ENCODE measurements at places on chromosomes 3 and 15. TPM values are rescaled to one million over a fixed set of nuclear protein-coding genes. Genes with fewer than 3 reads are reported as not detected.

Gene SLC35A5
- 12.8 TPM for total RNA-seq

Gene LRRC3B
- total RNA-seq = 0.74 TPM

Gene KLHL40
- not detected for total RNA-seq

Gene CAND2
- 12.5 TPM for total RNA-seq

Gene IDH3A
- total RNA-seq = 60.2 TPM

Gene ACTRT3
- 1.7 TPM for total RNA-seq

Gene TRIM42
- not detected for total RNA-seq

- no peaks in the 10 kb centered on the region for H3K4me1 ChIP-seq
- H3K27ac ChIP-seq = no peak overlapping the region
- no peak overlapping the region for H3K4me3 ChIP-seq
- H3K27me3 ChIP-seq = no peaks in the 10 kb centered on the region
- DNase-seq = no peak
Observed at GRCh38 chr3:132399054-132399929, 18.0 kb upstream of the DNAJC13 start.

- no peaks in the 10 kb centered on the region for H3K27me3 ChIP-seq
- no peak overlapping the region for H3K27ac ChIP-seq
Observed at GRCh38 chr15:98142572-98142971, 182.1 kb downstream of the ARRDC4 start.

DNA sequence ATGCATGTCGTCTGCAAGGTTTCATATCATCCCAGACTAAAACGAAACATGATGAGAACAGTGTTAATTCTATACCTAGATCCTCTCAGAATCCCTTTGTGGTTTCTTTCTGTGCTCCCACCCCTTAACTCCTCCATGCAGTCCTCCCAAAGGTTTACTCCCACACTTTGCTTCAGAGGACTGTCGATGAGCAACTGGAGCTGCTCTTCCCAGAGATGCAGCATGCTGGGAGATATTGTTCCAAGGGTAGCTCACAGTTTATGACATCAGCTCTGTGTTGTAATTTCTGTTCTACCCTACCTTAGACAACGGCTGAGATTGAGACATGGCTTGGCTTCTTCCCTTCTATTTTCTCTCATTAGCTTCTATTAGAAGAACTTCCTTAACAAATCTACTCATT, 313.0 kb upstream of the COL8A1 start:
- H3K27ac ChIP-seq = no peak overlapping the region
- no peaks in the 10 kb centered on the region for H3K27me3 ChIP-seq
- H3K4me3 ChIP-seq = no peak overlapping the region
- DNase-seq = no peak

DNA sequence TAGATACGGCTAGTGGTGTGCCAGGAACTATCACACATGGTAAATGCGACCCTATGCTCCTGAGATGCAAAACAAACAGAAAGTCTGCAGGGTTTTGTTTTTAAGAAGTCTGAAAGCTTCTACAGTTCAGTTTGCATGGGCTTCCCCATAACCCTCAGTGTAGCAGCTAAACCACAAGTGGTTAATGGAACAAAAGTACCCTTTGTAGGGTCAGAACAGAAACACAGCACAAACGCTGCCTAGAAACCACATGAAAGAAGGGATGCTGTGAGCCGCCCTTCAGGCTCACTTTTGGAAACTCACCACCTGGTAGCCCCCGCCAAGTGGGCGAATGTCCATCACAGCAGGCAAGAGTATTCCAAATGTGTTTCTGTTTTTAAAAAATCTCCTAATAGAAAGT, 46.2 kb downstream of the CTDSPL start:
- no peaks in the 10 kb centered on the region for H3K36me3 ChIP-seq
- no peak for DNase-seq
- H3K4me1 ChIP-seq = peaks cover 52% of the 10 kb centered on the region
- no peak overlapping the region for H3K27ac ChIP-seq

GRCh38 chr3:58116161-58116955, 94.4 kb downstream of the DNASE1L3 start:
- no peak for DNase-seq
- peaks cover 40% of the 10 kb centered on the region for H3K36me3 ChIP-seq
- H3K4me1 ChIP-seq = peaks cover 33% of the 10 kb centered on the region
- no peaks in the 10 kb centered on the region for H3K27me3 ChIP-seq
- H3K27ac ChIP-seq = no peak overlapping the region

- DNase-seq = no peak
- no peak overlapping the region for H3K27ac ChIP-seq
- H3K4me3 ChIP-seq = no peak overlapping the region
- no peaks in the 10 kb centered on the region for H3K4me1 ChIP-seq
Observed at GRCh38 chr3:85783291-85783690, 824.5 kb downstream of the CADM2 start.

GRCh38 chr15:47764666-47765065, 47.4 kb downstream of the SEMA6D start:
- H3K27me3 ChIP-seq = no peaks in the 10 kb centered on the region
- no peak for DNase-seq
- H3K27ac ChIP-seq = no peak overlapping the region
- no peaks in the 10 kb centered on the region for H3K4me1 ChIP-seq

- peaks cover 37% of the 10 kb centered on the region for H3K36me3 ChIP-seq
- H3K27ac ChIP-seq = no peak overlapping the region
- no peaks in the 10 kb centered on the region for H3K27me3 ChIP-seq
- H3K4me3 ChIP-seq = no peak overlapping the region
- DNase-seq = no peak
Observed at GRCh38 chr15:82532383-82532990, 7.8 kb downstream of the RPS17 start.

DNA sequence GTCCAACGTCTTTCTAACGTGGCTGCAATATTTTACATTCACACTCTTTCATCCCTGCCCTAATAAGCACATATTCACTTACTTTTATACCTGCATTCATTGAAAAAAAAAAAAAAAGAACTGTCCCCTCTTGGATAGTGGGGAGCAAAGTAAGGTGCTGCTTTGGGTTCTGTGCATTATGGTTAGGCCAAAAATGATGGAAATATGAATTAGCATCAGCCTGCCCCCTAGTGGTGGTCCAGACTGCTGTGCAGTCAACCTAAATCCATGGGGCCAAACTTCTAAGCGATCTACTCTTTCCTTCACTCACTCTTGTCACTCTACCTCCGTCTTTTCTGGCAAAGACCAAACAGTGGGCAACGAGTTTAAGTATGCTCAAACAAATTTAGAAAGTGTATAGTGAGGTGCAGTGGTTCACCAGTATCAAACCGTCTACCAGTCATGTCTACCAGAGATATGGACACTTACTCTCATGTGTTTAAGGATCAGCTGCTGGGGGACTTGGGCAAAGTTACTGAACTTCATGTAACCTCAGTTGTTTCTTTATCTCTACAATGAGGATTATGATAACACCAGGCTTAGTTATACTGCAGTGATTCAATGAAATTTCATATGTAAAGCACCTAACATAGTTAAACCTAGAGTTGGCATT, 61.5 kb upstream of the GRM7 start:
- no peaks in the 10 kb centered on the region for H3K27me3 ChIP-seq
- H3K36me3 ChIP-seq = no peaks in the 10 kb centered on the region
- H3K4me1 ChIP-seq = no peaks in the 10 kb centered on the region
- DNase-seq = no peak
- no peak overlapping the region for H3K4me3 ChIP-seq
- H3K27ac ChIP-seq = no peak overlapping the region

DNA sequence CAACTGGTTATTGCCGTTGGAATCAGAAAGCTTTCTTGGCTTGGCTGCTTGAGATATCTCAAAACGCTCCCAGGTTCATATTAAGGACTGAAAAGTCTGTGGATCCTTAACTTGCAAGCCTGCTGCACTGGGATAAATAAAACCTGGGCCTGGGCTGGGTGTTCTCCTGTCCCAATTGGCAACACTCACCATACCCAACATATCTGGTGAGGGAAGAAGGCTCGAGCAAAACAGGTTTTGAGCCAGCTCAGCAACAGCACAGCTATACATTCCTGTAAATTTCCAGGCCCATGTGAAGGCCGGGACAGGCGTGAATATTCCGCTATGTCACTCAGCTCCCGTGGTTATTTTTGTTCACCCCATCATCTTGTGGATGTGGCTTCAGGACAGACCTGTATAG, 169.0 kb upstream of the BCL6 start:
- DNase-seq = no peak
- H3K27me3 ChIP-seq = no peaks in the 10 kb centered on the region
- H3K27ac ChIP-seq = peak overlapping the region; percentile 66
- H3K36me3 ChIP-seq = no peaks in the 10 kb centered on the region

DNA sequence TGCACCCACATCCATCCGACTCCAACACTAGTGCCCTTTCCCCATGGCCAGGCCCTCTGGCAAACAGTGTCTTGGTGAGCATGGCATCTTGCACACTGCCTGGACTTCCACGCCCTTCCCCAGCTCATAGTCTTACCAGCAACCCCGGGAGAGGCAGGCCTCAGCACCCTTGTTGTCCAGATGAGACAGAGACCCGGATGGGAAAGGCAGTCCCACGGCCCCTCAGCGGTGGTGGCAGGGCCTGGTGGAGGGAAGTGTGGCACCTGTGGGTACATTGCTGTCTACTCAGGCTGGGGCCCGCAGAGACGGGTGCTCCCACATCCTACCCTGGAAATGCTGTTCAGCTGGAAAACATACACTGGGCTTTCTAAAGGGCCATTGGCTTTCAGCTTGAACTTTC, 28.4 kb downstream of the HDAC11 start:
- DNase-seq = no peak
- peaks cover 45% of the 10 kb centered on the region for H3K4me1 ChIP-seq
- H3K27me3 ChIP-seq = no peaks in the 10 kb centered on the region
- peak overlapping the region; percentile 75 for H3K27ac ChIP-seq

- H3K4me3 ChIP-seq = no peak overlapping the region
- peaks cover 38% of the 10 kb centered on the region for H3K4me1 ChIP-seq
- H3K36me3 ChIP-seq = no peaks in the 10 kb centered on the region
- no peak overlapping the region for H3K27ac ChIP-seq
- no peak for DNase-seq
Observed at GRCh38 chr3:143808030-143808429, 40.2 kb downstream of the SLC9A9 start.

DNA sequence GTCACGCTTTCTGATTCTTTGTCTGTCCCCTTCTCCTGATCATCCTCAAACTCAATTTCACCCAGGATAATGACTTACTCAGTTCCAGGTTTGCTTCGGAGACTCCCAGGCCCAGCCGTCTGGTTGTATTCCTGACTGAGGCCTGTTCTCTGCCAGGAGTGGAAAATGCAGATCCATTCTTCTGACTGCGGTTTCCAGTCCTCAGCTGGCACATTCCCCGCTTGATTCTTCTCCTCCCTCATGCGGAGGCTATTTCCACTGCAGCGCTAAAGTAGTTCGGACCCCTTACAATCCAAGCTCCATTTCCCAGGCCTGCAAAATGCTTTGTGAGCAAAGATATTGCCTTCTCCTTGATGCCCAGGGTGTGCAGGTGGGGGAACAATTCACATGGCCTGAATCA, 47.2 kb upstream of the GALNT15 start:
- no peak overlapping the region for H3K27ac ChIP-seq
- DNase-seq = no peak
- no peaks in the 10 kb centered on the region for H3K27me3 ChIP-seq
- H3K36me3 ChIP-seq = no peaks in the 10 kb centered on the region
- no peak overlapping the region for H3K4me3 ChIP-seq
- H3K4me1 ChIP-seq = peaks cover 3% of the 10 kb centered on the region

DNA sequence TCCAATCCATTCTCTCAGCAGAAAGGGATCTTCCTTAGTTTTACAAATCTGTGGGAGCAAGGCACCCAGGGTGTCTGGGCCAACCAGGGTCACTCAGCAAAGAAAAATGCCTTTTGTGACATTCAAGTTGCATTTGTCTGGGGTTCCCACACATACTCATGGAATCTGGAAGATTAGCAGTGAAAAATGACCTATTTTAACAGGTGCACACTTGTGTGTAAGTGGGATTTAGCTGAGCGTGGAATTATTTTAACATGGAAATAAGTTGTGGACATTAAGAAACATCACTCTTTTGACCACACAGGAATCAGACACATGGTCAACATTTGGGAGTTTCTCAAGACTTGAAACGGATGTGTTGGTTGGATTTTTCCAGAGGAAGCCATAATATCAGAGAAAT, 234.9 kb downstream of the OPA1 start:
- DNase-seq = no peak
- H3K27me3 ChIP-seq = no peaks in the 10 kb centered on the region
- no peaks in the 10 kb centered on the region for H3K36me3 ChIP-seq
- no peak overlapping the region for H3K4me3 ChIP-seq
- H3K27ac ChIP-seq = peak overlapping the region; percentile 32

DNA sequence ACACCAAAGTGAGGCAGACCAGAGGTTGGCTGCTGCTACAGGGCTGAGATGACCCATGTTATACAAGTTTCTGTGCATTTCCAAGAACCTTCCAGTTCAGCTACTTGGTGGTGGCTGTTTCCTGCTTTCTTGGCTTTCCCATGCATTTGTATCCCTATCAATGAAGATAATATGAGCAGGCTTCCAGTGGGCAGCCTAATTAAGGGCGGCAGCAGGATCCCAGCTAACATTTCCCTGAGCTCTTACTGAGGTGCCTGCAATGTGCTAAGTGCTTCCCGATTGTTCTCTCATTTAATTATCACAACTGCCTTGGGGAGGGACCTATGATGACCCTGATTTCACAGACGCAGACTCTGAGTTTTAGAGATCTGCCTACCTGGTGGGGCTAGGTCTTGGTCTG, 95.5 kb downstream of the FRMD4B start:
- H3K27ac ChIP-seq = no peak overlapping the region
- DNase-seq = no peak
- no peaks in the 10 kb centered on the region for H3K36me3 ChIP-seq
- H3K27me3 ChIP-seq = no peaks in the 10 kb centered on the region

DNA sequence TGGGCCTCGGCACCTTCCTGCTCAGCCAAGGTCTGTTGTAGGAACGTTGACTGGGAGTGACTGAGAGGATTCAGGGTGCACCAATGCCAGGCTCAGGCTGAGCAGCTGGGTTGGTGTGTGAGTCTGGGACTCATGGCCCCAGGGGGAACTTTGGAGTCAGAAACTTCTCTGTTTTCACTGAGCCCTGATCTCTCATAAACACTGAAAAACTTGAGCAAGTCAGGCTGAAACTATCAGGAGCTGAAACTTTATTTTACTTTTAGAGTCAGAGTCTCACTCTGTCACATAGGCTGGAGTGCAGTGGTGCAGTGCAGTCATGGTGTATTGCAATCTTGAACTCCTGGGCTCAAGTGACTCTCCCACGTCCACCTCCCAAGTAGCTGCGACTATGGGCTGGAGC, 3.0 kb downstream of the TRAK1 start:
- H3K4me3 ChIP-seq = no peak overlapping the region
- H3K27me3 ChIP-seq = no peaks in the 10 kb centered on the region
- DNase-seq = no peak
- no peaks in the 10 kb centered on the region for H3K36me3 ChIP-seq
- peaks cover 58% of the 10 kb centered on the region for H3K4me1 ChIP-seq
- H3K27ac ChIP-seq = peak overlapping the region; percentile 23

DNA sequence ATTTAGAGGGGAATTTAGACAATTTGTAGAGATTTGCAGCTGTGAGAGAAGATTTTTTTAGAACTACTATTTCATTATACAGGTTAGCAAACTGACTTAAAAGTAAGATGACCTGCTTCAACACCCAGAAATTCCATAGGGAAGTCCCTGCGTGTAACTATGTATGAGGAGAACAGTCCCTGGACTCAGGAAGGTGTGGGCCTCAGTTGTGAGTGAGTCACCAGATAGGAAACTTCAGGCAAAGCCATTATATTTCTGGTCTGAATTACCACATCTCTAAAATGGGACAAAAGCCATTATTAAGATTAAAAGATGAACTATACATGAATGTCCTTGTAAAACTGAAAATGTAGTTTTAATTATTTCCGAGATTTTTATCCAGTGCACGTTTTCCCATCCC, 488.3 kb upstream of the GOLIM4 start:
- H3K27me3 ChIP-seq = no peaks in the 10 kb centered on the region
- H3K36me3 ChIP-seq = no peaks in the 10 kb centered on the region
- H3K4me1 ChIP-seq = no peaks in the 10 kb centered on the region
- H3K27ac ChIP-seq = no peak overlapping the region
- H3K4me3 ChIP-seq = no peak overlapping the region
